ENCODE measurements at places on chromosomes 16 and 17.

DNA sequence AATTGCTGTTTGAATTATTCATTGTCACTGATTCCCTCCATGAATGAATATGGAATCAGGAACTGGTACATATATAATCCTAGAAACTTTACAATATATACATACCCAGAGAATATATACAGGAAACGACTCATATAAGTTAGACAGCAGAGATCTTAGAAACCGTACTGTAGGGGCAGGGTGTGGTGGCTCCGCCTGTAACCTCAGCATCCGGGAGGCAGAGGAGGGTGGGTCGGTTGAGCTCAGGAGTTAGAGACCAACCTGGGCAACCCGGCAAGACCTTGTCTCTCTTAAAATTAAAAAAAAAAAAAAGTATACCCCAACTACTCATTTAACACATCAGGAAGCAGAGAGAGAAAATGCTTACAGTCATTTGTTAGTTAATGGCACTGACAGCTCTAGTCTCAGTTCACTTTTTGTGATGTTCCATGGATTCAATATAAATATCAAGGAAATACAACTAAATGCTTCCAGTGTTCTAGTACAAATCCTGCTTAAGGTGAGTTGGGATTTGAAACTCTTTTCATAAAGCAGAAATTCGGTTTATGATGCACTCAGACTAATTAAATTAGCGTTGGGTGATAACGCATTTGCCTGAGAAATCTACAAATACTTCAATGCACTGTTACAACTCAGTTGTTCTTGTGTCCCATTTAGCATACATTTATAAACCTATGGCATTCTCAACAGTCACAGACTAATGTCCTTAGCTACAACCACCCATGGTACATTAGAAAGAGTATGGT is 5.6 kb downstream of the GLG1 start:
- DNase-seq = no peak

DNA sequence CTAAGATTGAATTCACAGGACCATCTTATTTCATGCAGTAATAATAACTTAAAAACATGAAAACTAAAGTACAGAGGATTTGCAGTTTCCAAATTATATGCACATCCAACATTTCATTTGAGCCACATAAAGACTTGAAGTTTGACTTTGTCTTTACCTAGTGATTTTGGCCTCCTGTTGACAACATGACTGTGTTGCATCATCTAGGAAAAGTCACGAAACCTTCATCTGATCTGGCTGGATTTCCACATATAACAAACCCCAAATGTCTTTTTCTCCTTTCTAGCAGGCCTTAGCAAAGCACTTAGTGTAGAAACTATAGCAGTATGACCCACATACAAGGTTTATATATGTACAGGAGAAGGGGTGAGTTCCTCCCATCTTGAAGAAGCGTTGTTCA is 406.5 kb upstream of the CDH5 start:
- no peak for DNase-seq

- DNase-seq = no peak
Observed at GRCh38 chr16:27597361-27597760, 47.4 kb downstream of the KATNIP start.

- no peak for DNase-seq
Observed at GRCh38 chr16:11824362-11824761, 27.0 kb downstream of the RSL1D1 start.

- no peak for DNase-seq
Observed at GRCh38 chr17:2688351-2689342, 22.9 kb downstream of the CLUH start.

DNA sequence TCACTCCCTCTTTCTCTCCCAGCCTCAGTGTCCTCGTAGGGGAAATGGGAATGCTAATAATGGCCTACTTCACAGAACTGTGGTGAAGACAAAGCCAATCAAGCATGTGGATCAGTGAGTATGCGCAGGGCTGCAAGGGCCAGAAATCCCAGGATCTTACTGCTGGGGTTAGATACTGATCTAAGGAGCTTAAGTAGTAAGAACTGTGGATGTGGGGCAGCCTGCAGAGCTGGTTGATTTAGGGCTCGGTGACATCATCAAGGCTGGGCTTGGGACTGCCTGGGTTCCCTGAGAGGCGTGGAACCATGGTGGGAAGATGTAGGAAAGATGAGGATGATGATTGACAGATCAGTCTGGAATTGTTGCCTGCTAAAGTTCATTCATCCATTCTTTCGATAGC is 25.6 kb downstream of the GOSR2 start:
- DNase-seq = peak; percentile 35

- no peak for DNase-seq
Observed at GRCh38 chr17:44247440-44247841, 20.5 kb downstream of the SLC4A1 start.

Measured in SK-N-DZ (cell line).